ENCODE measurements at places on chromosomes 2 and 18.

DNA sequence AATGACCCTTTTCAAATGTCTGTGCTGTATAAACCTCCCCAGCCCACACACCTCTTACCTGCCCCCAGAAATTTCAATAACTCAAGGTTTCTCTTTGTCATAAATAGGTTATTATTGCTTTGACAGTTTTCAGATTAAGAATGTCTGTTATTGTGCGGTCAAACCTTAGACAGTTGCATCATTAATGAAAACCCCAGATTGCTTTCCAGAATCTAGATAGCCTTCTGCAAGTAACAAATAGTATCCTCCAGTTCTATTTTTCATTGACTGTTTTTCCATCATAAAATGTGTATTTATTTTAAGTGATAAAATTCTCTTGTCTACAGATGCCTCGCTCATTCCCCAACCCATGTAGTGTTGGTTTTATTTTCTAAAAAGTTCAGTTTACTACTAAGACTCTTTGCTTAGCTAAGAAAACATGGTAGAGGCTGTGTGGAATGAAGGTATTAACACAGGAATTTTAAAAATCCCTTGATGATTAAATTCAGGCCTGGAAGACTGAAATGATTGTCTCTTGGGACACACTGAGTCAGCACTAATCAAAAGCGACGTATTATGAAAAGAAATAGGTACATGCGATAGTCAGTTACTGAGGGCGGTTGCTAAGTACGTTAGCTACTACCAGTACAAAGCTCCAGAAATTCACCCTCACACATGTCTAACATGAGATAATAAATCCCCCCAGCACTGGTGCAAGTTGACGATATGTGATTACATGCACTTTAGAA is 38.4 kb upstream of the ITGAV start:
- no peak for DNase-seq

DNA sequence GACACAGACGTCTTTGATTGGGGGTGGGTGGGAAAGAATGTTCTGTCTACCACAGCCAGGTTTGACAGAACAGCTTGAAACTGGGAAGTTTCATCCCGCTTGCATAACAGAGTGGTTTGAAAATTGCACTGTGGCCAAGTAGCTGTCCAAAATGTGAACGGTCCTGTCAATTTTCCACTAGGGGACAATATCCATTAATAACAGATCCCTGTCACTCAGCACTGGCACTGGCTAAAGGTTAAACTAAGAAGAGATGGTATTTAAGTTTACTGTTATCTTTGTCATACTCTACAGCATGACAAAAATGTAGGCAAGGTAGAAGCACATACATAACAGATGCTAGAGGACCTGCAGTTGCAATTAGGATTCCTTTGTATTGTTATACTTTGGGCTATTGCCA is 55.6 kb upstream of the ACMSD start:
- no peak for DNase-seq

DNA sequence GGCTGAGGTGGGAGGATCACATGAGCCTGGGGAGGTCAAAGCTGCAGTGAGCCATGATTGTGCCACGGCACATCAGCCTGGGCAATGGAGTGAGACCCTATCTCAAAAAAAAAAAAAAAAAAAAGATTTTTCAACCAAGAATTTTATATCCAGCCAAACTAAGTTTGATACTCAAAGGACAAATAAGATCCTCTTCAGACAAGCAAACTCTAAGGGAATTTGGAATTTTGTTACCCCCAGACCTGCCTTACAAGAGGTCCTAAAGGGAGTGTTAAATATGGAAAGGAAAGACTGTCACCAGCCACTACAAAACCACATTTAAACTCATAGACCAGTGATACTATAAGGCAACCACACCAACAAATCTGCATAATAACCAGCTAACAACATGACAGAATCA is 67.5 kb downstream of the WDPCP start:
- no peak for DNase-seq

DNA sequence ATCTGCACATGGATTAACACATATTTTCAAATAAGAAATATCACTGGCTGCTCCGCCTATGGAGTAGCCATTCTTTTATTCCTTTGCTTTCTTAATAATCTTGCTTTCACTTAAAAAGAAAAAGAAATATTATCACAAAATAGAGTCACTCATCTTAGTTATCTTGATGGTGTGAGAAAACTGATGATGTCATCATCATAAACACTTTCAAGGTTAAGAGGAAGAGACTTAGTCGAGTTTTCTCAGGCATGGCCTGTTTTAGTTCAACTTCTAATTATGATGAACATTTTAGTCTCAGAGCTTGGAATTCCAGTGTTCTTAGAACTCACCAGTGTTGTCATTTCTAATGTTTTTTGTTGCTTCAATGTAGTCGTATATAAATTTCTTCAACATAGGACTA is 506.1 kb downstream of the PTPRM start:
- no peak for DNase-seq

DNA sequence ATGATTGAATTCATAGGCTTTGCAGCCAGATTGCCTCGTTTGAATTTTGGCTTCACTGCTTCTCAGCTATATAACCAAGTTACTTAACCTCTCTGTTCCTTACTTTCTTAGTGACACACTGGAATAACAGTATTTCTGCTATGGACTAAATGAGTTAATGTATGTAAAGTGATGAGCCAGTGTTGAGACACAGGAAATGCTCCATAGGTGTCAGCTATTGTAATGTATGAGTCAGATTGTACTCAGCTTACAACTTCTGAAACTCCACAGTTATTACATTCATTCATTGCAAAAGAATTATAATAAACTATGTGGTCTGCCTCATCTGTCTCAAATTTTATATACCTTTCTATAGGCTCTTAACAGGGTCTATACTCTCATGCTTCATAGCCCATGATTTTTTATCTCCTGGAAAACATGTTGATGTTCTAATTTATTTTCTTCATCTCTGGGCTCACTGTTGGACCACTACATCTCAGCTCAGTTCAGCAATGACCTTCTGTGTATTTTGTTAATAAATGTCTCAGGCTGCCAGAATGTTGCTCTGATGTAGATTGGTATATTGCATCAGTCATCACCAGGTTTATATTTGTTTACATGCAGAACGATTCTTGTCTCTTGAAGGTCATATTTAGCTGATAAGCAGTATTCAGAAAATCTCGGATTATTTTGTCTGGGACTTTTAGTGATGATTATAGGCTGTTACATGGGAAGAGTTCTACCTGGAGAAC is 76.2 kb downstream of the MAP3K20 start:
- no peak for DNase-seq

DNA sequence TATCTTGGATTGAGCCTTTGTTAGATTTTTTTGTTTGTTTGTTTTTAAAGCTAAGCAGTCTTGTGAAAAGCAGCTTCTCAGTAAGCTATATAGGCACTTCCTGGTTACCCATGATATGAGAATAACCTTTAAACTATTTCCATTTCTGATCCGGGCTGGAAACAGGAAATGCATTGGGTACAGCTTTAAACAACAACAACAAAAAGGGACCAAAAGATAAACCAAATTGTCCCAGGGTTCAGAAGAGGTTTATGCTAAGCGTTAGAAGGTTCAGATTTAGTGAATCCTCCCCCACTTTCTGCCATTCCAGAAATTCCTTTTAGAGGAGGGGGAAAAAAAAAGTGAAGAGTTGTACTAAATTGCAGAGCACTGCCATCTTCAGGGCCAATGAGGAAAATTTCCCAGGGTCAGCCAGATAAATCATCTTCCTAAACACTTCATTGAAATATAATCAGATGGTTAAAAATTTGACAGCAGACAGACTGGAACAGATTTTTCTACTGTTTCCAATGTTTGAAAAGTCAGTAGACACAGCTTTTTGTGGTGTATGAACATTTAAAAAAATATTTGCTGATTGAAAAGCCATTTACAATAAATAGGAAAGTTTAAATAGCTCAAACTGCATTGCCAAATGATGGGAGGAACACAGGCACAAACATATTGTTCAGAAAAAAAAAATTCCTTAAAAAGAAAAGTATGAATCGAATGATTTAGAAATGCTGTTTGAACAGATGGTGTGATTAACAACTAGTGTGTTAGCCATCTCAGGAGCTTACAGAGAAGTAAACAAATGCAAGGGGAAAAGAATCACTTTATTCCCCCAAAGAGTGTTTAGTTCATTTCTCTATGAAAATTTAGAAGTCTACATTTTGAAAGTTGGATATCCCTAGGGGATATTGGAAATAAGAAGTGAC is 189.9 kb upstream of the TANK start:
- no peak for DNase-seq

DNA sequence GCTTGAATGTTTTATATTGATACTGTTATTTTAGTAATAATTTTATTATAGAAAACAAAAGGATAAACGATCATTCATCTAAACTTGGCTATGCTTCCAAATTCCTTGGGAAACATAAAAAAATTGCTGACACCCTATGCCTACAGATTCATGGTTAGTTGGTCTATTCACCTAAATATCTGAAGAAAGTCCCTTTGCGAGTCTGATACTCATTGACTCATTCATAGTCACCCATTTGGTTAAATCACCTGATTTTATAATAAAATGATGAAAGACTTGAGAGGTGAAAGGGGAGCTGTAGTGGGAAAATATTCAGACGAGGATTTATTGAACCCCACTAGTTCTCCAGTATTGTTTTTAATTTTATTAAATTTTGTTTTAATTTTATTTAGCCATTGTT is 112.0 kb downstream of the PTPN4 start:
- no peak for DNase-seq

DNA sequence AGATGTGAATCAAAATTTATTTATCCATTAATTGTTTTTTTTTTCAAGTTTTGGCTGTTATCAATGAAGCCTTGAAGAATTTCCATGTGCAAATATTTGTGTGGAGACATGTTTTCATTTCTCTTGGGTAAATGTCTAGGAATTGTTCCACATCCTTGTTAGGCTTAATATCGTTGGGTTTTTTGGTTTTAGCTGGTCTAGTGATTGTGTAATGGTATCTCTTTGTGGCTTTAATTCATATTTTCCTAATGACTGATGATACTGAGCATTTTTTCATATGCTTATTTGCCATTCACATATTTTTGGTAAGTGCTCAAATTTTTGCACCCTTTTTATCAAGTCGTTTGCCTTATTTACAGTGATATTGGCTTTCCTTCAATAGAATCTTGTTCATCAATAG is 250.3 kb upstream of the EPHA4 start:
- no peak for DNase-seq

GRCh38 chr18:22009242-22009641 is 160.1 kb upstream of the GATA6 start:
- DNase-seq: no peak

DNA sequence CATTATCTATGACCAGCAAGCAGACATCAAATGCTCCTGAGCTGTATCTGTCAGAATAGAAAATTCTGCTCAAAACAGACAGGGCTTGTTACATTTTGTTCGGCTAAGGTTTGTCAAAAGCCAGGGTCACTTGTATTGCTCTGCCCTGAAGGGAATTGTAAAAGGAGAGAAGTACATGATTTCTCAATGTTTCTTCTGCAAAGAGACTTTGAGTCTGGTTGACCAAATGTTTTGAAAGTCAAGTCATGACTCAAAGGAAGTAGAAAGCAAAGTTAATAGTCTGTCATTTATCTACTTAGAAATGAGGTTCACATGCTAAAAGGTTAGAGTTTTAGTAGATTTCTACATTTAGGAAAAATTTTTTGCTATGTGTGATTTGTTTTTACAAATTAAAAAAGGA is 1624.1 kb upstream of the ZEB2 start:
- no peak for DNase-seq

GRCh38 chr2:236919209-236919608 is 166.5 kb upstream of the COPS8 start:
- no peak for DNase-seq

DNA sequence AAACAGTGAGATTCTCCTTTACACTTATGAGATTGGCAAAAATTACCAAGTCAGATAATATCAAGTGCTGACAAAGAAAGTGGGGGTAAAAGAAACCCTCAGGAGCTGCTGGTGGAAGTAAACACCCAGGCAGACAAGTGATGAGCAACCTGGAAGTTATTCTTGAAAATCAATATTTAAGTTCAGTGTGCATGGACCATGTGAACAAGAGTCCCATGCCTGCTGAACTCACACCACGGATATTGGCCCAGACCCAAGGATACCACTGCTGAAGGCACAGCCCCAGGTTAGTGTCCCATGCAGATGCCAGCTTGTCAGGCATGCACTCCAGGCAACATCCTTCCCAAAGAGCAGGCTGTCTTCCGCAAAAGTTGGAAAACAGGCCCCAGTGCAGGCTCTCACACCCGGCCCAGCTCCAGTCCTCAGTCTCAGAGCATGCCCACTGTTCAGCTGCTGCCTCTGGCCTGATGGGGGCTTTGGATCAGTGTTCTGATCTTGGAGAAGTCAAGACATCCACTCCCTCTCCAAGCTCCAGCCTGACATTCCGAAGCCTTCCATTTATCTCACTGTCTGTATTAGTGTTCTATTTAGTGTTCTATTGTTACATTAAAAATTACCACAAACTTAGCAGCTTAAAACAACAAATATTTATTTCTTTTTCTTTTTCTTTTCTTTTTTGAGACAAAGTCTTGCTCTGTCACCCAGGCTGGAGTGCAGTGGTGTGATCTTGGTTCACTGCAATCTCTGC is 70.0 kb downstream of the HS1BP3 start:
- no peak for DNase-seq

DNA sequence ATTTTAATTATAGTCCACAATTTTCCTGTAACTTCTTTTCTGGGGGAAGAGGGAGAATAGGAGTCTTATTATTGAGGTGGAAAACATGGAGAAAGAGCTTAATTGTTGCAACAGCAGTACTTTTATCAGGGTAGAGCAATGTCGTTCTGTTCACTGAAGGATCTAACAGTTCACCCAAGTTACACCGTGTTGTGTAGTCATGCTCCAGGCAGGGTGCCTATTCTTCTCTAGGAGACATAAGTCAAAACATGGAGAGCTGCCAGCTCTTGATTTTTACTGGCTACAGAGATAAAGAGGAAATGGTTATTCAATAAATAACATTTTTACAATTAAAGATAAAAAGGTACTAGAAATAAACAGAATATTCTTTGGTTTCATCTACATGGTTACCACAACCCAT is 594.3 kb upstream of the NETO1 start:
- DNase-seq: no peak

GRCh38 chr2:137886083-137886831 is 78.0 kb upstream of the HNMT start:
- DNase-seq: no peak

DNA sequence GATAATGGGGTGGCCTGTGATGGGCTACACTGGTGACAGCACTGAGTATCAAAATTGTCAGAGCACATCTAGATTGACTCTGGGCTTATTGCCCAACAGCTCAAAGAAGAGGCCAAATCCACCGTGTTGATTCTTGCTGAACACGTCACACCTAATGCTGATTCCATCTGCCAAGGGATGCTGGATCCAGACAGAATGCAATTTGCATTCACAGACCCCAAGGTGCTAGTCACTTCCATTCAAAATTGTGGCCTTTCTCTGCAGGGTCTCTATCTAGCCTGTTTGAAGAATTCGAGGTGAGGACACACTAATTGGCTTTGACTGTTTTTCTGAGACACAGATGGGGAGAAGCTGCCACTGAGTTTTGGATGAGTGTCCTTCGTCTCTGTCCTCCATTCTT is 13.5 kb upstream of the GPR39 start:
- no peak for DNase-seq

- DNase-seq: no peak
Observed at GRCh38 chr2:27006602-27007415, 26.0 kb upstream of the TMEM214 start.

GRCh38 chr2:64860936-64861335 is 128.3 kb upstream of the SLC1A4 start:
- DNase-seq: no peak

- no peak for DNase-seq
Observed at GRCh38 chr2:11546072-11546471, 12.2 kb downstream of the GREB1 start.

- DNase-seq: no peak
Observed at GRCh38 chr2:85705680-85706039, 11.5 kb downstream of the GNLY start.

Measured in type B pancreatic cell (in vitro differentiated cells).